Mesangial cell (primary cell): ENCODE measurements at places on chromosomes 13 and 19. TPM values are rescaled to one million over a fixed set of nuclear protein-coding genes. Genes with fewer than 3 reads are reported as not detected.

SHISA7 gene
- total RNA-seq, result under 0.01 TPM in 1 of 2 replicates, not detected in the other

MIR17HG gene
- total RNA-seq, result 1.3 and 1.8 TPM in 2 replicates

SIAH3 gene
- total RNA-seq, result 0.16 and 0.38 TPM in 2 replicates

KLK7 gene
- 0.16 and 0.89 TPM in 2 replicates for total RNA-seq

ZNF426 gene
- total RNA-seq, result 6.8 and 11.9 TPM in 2 replicates

CEACAM7 gene
- total RNA-seq, result not detected in 2 replicates

ACTMAP gene
- 3.4 and 12.2 TPM in 2 replicates for total RNA-seq

ARHGEF18 gene
- total RNA-seq, result 51.3 and 52.0 TPM in 2 replicates

PRODH2 gene
- total RNA-seq, result not detected in 2 replicates

C1QTNF9B gene
- total RNA-seq, result 0.38 TPM in 1 of 2 replicates, not detected in the other

STOML3 gene
- total RNA-seq, result not detected in 2 replicates

CALR gene
- total RNA-seq, result 525 and 1,118 TPM in 2 replicates

ZNF829 gene
- total RNA-seq, result 1.5 and 1.6 TPM in 2 replicates

SLITRK6 gene
- not detected in 2 replicates for total RNA-seq

ZNF606 gene
- total RNA-seq, result 5.7 and 18.0 TPM in 2 replicates

CEACAM4 gene
- total RNA-seq, result not detected in 2 replicates

ZIK1 gene
- total RNA-seq, result 4.1 and 7.5 TPM in 2 replicates

KLHL1 gene
- total RNA-seq, result not detected in 2 replicates

CDX2 gene
- not detected in 2 replicates for total RNA-seq

UBL5 gene
- 343 and 569 TPM in 2 replicates for total RNA-seq

WDR88 gene
- total RNA-seq, result not detected in 2 replicates

SERTM1 gene
- total RNA-seq, result not detected in 2 replicates

ACER1 gene
- total RNA-seq, result not detected in 2 replicates

SLC25A23 gene
- 76.3 and 177 TPM in 2 replicates for total RNA-seq

KLK11 gene
- not detected in 2 replicates for total RNA-seq

IGFL2 gene
- 0.63 TPM in 1 of 2 replicates, not detected in the other for total RNA-seq
